Liver (tissue), 10 donors: ENCODE measurements at places on chromosomes 3 and 15. TPM values are rescaled to one million over a fixed set of nuclear protein-coding genes. Genes with fewer than 3 reads are reported as not detected.

DNA sequence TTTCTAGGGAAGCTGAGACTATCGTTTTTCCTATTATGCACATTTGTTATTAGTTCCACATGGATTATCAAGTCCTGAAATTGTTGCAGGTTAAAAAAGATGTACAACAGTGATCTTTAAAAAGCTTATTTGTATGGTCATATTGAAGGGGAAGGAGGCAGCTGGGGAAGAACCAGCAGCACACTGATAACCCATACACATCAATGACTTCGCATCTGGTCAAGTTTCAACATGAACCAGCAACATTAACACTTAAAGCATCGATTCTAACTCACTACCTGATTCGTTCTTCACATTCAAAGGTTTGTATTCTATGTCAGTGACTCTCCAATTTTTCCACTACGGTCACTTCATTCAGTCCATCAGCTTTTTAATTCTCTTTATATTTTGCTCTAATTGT is 56.4 kb downstream of the NCEH1 start:
- no peak for DNase-seq

DNA sequence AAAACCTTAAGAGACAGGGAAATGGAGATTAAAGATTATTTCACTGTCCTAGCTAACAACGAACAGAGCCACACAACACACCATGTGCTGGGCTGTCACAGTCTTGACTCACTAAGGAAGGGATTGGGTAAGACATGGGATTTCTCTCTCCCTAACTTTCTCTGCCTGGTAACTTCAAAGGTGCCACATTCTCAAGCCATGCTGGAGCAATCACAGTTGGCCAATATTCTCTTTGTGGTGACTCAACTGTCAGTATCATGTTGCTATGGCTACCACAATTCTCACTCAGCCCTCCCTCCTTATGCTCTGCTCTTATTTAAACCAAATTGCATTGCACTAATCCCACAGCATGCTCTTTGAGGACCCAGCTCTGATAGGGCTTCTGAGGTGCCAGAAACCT is 74.0 kb downstream of the OXNAD1 start:
- no peak for DNase-seq

- DNase-seq = no peak
Measured at GRCh38 chr3:182259579-182259978, 533.7 kb upstream of the ATP11B start.

DNA sequence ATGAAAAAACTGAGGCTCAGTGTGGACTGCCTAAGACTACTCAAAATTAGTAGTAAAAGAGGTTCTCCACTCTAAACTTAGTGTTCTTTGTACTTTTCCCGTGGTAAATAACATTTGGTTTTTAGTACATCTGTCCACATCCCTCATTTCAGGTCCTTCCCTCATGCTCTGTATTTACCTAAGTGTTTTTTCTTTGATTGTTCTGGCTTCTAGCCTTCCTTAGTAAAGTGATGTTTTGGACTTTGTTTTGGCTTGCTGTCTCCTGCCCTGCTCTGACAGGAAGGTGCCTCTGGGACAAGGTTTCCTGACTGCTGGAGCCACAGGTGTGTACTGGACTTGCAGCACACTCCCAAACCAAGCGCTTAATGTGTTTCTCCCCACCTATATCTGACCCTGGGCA is 29.9 kb upstream of the ALDH1A2 start:
- no peak for DNase-seq

DNA sequence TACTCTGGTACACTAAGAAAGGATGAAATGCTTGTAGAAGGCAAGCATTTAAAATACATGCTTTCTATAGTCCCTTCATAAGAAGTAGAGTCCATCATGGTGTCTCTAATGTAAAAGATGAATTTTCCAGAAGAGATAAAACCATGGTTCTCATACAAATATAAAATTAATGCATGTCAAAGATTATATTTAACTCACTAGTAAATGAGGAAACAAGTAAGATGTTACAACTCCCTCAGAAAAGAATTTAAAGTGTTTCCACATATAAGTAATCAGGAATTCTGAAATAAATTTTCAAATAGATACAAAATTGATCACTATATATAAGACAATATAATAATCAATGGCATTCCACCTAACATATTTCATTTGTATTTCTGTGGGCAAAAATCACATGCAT is 570.3 kb upstream of the CCDC54 start:
- DNase-seq = no peak

GRCh38 chr3:37502621-37503020 is 328.2 kb upstream of the LRRFIP2 start:
- DNase-seq = no peak

- no peak for DNase-seq
Measured at GRCh38 chr3:172591876-172592771, 68.9 kb upstream of the TNFSF10 start.

GRCh38 chr15:57019496-57020160 is 101.2 kb downstream of the TCF12 start:
- DNase-seq = no peak

DNA sequence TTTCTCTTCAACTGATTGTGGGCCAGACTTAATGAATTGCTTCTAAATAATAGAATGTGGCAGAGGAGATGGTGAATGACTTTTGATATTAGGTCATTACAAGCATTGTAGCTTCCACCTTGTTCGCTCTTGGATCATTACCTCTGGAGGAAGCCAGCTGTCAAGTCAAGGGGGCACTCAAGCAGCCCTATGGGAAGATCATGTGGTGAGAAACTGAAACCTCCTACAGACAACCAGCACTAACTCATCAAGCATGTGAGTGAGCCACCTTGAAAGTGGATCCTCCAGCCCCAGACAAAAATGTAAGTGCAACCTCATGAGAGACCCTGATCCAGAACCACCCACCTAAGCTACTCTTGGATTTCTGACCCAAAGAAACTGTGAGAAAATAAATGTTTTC is 109.8 kb upstream of the TBC1D5 start:
- no peak for DNase-seq

DNA sequence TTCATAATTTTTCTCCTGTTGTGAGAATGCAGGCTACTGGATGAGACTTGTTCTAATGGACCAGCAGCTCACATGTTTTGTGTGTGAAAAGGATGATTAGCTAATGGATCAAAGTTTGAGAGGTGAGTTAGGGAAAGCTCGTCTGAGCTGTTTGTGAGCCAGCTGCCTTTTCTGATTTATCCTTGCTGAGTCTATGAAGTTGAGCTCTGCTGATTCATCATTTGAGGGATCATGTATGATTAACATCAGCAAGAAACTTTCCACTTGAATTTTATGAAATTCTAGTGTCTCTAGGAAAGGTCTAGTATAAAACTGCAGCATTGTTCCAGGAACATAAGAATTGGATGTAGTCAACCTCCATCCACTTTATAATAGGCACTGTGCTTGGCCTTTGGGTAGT is 698.7 kb downstream of the NTRK3 start:
- no peak for DNase-seq

DNA sequence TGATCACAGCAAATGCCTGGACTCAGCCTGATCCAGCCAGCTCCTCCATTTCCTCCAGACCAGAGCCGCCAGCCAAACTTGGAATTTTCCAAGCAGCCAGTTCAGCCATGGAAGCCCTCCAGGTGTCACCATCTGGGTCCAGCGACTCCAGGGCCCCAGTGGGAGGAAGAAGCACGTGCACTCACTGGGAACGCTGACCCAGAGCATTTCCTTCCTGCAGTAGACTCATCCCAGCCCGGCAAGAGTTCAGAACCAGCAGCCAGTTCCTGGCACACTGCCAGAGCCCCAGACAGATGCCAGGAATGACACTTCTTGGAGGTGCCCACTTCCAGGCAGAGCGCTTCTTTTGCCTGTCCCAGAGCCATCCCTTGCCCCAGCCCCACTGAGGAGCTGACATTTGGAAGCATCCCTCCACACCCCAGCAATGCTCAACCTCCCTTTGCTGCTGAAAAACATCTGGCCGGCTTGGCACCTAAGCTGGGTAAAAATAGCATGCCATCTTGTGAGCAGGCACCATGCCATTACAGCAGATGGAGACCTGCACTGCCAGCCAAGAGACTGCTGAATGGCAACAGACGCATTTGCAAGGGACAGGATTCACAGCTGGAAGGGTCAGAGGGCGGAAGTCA is 460.3 kb upstream of the PROK2 start:
- no peak for DNase-seq

- DNase-seq = no peak
Measured at GRCh38 chr3:145952536-145952935, 208.4 kb downstream of the PLOD2 start.

Gene HYAL1
- total RNA-seq = 87.6 TPM

Gene ISLR
- total RNA-seq = 3.2 TPM

Gene GOLGA8S
- 0.05 TPM for total RNA-seq

Gene TLR9
- total RNA-seq = not detected

Gene LOXL1
- total RNA-seq = 1.4 TPM

Gene NDUFB5
- total RNA-seq = 44.6 TPM

Gene C2CD4A
- under 0.01 TPM for total RNA-seq

Gene ACAN
- total RNA-seq = 0.05 TPM

Gene SOX2
- total RNA-seq = not detected

Gene SLC2A2
- 434 TPM for total RNA-seq

Gene AP3B2
- total RNA-seq = 0.33 TPM

Gene OR5K2
- total RNA-seq = not detected
